ENCODE measurements at places on chromosomes 12 and 14.

DNA sequence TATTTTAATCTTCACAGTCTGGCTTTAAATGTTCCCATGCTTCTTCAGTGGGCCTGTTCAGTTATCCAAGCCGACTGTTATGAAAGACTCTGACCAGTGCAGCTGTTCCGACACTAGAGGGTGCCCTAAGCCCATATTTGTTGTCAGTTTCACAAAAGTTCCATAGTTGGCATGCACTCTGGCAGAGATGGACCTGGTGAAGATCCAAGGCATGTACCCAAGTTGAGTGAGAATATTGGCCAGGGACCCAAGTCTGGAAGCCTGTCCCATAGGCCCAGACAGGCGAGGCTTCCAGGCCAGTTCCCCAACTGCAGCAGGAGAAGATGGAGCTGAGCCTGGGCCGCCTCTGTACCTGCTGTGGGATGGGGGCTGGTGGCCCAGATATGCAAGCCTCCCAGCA lies 27.4 kb upstream of the GUCY2C start:
- DNase-seq: peak; percentile 31

GRCh38 chr12:3084742-3085141 lies 7.6 kb downstream of the TSPAN9 start:
- no peak for DNase-seq

DNA sequence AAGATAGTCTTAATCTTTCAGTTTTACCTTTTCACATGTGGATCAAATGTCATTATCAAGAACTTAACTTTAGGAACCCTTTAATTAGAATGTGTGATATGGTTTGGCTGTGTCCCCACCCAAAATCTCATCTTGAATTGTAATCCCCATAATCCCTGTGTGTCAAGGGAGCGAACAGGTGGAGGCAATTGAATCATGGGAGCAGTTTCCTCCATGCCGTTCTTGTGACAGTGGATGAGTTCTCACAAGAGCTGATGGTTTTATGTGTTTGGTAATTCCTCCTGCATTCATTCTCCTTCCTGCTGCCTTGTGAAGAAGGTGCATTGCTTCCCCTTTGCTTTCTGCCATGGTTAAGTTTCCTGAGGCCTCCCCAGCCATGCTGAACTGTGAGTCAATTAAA lies 160.6 kb downstream of the MON2 start:
- DNase-seq: no peak

GRCh38 chr14:23631702-23632460 lies 4.3 kb upstream of the DHRS2 start:
- DNase-seq: peak; percentile 53

GRCh38 chr12:119169150-119169549 lies 9.6 kb upstream of the HSPB8 start:
- no peak for DNase-seq

DNA sequence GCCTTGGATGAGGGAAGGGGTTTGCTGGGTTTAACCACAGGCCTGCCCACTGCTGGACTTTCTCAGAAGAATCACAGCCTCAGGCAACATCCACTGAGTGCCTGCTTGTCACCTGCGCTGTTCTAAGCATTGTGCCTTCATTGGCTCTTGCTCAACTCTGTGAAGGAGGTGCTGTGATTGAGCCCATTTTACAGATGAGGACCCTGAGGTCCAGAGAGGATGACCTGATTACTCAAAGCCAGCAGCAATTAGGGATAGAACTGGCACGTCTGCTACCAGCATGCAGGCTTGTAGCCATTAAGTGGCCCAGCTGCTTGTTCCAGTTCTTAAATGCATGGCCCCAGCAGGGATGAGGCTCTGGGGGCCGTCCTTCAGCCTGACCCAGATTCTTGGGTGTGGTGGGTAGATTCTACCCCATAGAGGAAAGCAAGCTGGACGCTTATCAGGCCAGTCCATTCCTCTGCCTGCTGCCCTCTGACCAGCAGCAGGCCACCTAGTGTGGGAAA lies 54.6 kb downstream of the ESRRB start:
- no peak for DNase-seq

DNA sequence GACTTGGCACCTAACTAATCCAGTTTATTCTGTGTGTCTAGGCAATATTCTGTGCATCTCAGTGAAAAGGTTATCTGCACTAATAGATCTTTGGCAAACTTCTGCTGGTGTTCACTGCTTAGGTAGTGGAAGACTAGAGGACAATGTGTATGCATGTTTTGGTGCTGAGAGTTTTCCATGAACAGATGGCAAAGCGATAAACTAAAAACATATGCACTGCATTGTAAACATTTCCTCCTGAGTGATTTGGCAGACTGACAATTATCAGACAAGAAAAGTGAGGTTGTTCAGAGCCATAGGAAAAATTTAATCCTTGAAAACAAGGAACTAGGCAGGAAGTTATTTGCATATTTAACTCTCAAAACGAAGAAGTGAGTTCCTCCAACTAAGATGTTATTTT lies 400.4 kb downstream of the ATP23 start:
- DNase-seq: no peak

GRCh38 chr12:62588916-62589315 lies 122.3 kb downstream of the MON2 start:
- no peak for DNase-seq

GRCh38 chr14:65255583-65256461 lies 153.5 kb upstream of the MAX start:
- DNase-seq: no peak

- no peak for DNase-seq
Observed at GRCh38 chr12:10388624-10389413, 1.0 kb downstream of the KLRK1 start.

- no peak for DNase-seq
Observed at GRCh38 chr12:12868477-12869235, 22.7 kb upstream of the GPRC5A start.

- DNase-seq: no peak
Observed at GRCh38 chr14:81991998-81992397, 458.3 kb upstream of the SEL1L start.

DNA sequence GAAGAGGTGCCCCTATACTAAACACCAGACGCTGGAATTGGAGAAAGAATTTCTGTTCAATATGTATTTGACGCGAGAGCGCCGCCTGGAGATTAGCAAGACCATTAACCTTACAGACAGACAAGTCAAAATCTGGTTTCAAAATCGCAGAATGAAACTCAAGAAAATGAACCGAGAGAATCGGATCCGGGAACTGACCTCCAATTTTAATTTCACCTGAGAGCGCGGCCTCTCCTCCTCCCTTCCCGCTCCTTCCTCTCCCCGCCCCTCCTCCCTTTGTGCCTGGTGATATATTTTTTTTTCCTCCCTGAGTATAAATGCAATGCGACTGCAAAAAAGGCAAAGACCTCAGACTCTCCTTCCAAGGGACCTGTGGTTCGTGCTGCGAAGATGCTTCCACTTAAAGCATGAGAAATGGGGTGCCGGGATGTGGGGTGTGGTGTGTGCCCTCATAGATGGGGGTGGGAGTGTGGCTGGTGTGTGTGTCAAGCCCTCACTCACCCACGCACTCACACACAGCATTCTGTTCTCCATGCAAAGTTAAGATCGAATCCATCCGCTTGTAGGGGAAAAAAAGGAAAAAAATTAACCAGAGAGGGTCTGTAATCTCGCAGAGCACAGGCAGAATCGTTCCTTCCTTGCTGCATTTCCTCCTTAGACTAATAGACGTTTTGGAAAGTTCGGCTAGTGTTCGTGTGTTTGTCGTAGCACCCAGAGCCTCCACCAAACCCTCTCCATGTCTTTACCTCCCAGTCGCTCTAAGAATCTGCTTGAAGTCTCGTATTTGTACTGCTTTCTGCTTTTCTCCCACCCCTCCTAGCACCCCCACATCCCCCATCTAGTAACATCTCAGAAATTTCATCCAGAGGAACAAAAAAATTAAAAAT lies 4.5 kb downstream of the HOXC10 start:
- DNase-seq: no peak

- no peak for DNase-seq
Observed at GRCh38 chr14:103033681-103034096, 23.7 kb downstream of the CDC42BPB start.

DNA sequence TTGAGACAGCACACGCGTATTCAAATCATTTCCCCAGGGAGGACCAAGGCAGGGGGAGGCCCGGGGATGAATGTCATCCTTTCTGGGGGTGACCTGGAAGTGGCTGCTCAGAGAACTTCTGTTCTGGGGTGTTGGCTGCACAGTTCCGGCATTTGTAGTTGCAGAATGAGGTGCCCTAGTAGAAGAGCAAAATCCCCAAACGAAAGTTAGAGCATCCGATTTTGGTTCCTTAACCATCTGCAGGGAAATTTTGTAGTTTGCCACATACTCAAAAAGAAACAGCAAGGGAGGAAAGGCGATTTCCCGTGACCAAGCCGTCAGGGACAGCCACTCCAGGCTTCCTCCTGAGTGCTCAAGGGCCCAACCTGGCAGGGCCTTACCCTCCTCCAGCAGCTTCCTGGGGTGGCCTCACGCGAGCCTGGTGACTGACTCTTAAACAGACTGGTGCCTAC lies 13.0 kb upstream of the TRAF3 start:
- DNase-seq: no peak

DNA sequence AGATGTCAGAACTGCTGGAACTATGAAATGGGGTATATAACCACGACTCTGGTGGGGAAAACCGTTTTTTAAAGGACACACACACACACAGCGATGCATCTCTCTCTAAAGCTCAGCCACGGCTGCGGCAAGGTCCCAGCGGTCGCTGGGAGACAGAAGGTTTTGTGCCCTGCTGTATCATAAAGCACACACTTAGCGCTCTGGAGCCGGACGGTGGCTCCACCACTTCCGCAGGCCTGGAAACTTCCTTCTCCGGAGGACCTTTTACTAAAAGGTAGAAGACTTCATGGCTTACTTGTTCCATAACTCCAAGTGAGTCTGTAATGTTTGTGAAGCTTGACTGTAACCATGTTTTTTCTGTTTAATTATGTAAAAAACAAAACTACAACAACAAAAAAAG lies 349.3 kb downstream of the DIO2 start:
- DNase-seq: no peak

GRCh38 chr12:57151741-57152630 lies 4.6 kb upstream of the LRP1-AS start:
- DNase-seq: no peak

DNA sequence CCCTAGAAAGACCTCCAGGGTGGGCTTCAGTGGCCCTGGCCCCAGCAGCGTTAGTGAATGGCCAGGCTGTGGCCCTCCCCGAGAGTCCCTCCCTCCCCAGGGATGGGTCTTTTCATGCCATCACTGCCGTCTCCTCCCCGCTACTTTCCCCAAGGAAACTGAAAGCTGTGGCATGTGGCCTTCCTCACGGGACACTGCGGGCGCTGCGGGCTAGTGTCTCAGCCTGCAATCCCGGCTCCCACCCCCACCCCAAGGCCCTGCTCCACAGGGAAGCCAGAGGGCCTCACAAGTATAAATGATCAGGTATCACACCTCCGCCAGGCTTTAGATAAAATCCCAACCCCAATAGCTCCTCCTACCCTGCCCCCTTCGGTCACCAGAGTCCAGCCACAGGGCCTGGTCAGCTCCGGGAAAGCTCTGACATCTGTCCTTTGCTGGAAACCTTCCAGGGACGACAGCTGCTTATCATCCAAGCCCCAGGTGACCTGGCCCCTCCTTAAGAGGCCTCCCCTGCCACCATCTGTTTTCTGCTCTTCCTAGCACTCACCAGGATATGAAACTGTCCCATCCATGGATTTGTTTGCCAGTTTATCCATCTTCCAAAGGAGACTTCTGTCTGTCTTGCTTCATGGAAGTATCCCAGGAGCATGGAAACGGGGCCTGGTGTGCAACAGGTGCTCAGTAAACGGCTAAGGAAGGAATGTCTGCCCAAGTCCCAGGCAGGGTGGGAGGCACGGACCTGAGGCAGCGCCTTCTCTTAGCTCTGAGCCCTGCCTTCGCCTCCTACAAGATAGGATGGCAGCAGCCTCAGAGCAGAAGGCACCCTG lies 31.6 kb downstream of the CCDC85C start:
- no peak for DNase-seq

- no peak for DNase-seq
Observed at GRCh38 chr14:91841065-91841464, 26.3 kb downstream of the TC2N start.

GRCh38 chr12:89162589-89163261 lies 189.6 kb downstream of the DUSP6 start:
- DNase-seq: peak; percentile 59

DNA sequence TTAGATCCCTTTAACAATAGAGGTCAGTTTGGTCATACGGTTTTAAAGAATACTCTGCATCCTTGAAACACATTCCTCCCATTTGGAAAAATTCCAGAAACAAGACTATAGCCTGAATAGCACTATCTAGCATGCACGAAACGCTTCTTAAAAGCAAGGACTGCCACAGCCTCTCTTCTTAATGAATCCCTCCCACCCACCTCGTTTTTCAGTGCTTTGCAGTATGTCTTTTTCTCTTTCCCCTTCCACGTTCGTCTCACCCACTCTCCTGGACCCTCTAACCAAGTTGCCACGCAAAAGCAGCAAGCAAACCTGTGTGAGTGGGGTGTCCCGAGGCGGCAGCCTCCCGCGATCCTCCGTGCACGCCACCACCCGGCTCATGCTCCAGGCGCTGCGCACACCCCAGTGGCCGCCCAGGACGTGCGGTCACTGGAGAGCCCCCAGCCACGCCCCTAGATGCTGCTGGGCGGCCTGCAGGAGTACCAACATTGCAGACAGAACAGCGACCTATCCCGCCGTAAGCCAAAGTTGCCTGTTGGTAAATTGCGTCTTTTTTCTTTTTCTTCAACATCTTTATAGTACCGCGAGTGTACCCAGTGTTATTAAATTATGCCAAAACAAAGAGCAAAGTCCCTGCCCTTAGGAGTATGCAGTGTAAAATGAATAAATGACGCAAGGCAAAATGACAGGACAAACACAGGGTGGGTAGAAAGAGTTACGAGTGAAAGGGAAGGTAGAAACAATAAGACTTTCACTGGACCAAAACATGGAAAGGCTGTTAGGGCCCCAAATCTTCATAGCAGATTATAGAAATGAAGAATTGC lies at the start of gene SLC38A4:
SLC38A4 (minus strand) TSS at position 407 of the 824 bp plus-strand sequence. CDS start 32,926 bp downstream, outside the sequence.
- DNase-seq: no peak

DNA sequence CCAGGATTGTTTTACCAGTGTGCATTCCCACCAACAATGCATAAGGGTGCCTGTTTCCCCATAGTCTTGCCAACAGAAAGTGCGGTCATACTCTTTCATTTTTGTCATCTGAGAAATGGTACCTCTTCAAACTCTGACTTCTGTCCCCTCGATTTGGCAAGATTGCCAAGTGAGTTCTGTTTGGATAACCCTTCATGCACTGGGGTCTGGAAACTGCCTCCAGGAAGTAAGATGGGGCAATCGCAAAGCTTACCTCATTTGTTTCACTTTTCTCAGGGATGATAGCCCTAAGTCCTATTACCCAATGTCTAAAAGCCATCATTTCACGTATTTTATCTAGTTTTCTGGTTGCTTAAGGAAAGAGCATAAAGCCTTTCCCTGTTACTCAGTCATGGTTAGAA lies 28.6 kb upstream of the NR1H4 start:
- no peak for DNase-seq

- DNase-seq: no peak
Observed at GRCh38 chr12:14275886-14276285, 89.6 kb upstream of the ATF7IP start.

GRCh38 chr14:38074081-38074480 lies 133.6 kb upstream of the SSTR1 start:
- DNase-seq: no peak

DNA sequence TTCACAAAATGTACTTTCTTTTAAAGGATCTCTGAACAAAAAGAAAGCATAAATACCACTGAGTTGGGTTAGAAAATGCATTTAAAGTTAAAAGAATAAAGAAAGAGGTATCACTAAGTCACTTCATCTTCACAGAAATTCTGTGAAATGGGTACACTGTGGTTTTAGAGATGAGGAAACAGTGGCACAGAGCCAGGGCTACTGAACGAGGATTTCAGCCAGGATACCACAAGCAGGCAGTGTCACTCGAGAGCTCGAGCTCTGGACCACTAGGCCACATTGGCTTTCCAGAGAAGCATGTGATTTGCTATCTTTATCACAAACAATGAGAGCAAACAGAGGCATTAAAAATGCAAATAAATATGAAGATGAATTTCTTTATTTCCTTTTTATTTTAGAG lies 51.0 kb downstream of the WDHD1 start:
- no peak for DNase-seq

All from activated T-helper 1 cell treated with anti-CD3 and anti-CD28 coated beads, Interleukin-12 subunit alpha, Interleukin-12 subunit beta, Interleukin-2, Interleukin-4 antibody, amounts not matched to agents 30 ng/mL and 10 ng/mL and 1 ng/mL, durations not matched to agents 14 hours and 24 hours and 36 hours (primary cell).